Muscle of back (tissue), 13 donors: ENCODE measurements at places on chromosomes 2 and 18.

DNA sequence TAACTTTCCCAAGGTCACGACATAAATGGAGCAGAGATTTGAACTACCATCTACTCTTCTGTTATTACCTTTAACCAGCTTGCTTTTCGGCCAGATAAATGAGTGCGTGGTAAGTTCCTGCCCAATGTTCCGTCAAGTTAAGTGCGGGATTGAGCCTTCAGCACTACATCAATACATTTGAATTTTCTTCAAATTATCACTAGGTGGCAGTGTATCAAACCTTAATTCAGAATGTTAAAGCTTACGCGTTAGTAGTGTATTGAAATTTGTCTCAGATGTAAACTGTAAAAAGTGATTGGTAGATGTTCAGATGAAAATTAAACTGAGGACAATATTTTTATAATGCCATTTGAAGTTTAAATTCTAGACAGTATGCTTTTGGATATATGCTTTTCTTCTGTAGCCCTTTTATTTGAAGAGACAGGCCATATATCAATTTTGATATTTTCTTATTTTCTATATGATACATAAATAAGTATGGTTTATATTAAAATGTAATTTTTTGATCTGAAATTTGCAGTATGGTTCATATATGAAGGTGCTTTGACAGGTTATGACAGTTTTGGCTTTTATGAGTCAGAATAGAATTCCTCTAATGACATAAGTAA, 681.3 kb downstream of the ADCYAP1 start:
- DNase-seq = peak; percentile 17

GRCh38 chr2:100359576-100359975, 37.3 kb upstream of the LONRF2 start:
- no peak for DNase-seq

- no peak for DNase-seq
Observed at GRCh38 chr2:100992262-100992661, 9.8 kb upstream of the RPL31 start.

GRCh38 chr2:60320724-60321123, 232.7 kb downstream of the BCL11A start:
- DNase-seq = no peak

DNA sequence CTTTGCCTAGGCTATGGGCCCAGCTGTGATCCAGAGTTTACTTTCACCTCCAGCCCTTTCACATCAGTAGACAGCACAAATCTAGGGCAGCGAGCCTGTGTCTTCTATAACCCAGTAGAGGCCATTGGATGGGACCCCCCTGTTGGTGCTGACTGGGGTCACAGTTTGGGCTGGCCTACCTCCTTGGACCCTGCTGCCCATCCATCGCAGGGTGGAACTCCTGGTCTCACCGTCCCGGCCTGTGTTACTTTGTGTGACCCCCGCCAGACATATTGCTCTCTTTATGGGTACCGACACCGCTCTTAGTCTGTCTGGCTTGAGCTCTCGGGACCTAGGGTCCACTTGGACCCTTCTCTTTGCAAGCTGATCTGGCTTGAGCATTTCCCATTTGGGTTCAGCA, 157.4 kb downstream of the CTIF start:
- DNase-seq = no peak

- DNase-seq = no peak
Observed at GRCh38 chr2:233241803-233242202, 9.7 kb upstream of the ATG16L1 start.

- no peak for DNase-seq
Observed at GRCh38 chr2:128793404-128793803, 474.7 kb upstream of the HS6ST1 start.

- DNase-seq = no peak
Observed at GRCh38 chr2:113202305-113203216, 28.8 kb downstream of the PSD4 start.

- no peak for DNase-seq
Observed at GRCh38 chr2:55961318-55961911, 37.8 kb upstream of the EFEMP1 start.

DNA sequence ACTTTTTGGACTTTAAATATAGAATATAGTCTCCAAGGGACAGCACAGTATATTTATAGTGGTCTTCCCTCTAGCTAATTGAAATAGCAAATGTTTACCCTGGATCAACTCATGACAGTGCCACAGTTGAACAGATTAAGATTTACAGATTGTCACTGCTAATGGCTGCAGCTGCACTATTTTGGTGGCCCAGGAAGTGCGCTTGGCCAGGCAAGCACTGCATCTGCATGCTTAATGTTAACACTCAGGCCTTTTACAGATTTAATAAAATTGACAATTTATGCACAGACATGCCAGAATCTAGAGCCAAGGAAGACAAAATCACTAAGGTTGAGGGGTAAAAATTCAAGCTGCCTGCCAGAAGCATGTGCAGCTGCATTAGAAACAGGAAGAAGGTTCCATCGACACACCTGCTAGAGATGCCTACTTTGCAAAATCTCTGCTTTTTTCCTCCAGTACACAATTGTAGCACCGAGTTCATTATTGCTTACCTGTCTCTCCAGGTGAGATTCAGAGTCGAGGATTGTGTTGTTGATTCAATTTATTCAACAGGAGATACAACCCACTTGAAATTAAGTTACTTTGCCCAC, 1042.3 kb upstream of the NRXN1 start:
- peak; percentile 51 for DNase-seq

DNA sequence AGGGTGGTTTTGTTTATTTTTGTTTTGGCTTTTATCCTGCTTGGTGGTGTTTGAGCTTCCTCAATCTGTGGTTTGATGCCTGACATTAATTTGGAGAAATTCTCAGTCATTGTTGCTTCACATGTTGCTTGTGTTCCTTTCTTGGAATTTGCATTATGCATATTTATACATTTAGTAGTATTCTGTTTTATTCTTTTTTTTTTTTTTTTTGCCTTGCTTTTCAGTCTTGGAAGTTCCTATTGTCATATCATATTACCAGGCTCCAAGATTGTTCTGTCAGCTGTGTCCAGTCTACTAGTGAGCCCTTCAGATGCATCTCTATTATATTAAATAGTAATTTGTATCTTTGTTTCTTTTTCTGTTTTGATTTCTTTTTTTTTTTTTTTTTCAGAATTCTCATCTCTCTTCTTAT, 77.0 kb downstream of the EPC2 start:
- peak; percentile 33 for DNase-seq

GRCh38 chr2:173053043-173053699, 22.5 kb upstream of the MAP3K20 start:
- DNase-seq = no peak

- no peak for DNase-seq
Observed at GRCh38 chr2:45330108-45330507, 281.0 kb downstream of the SRBD1 start.

GRCh38 chr2:45220227-45220626, 211.0 kb upstream of the SIX2 start:
- no peak for DNase-seq

DNA sequence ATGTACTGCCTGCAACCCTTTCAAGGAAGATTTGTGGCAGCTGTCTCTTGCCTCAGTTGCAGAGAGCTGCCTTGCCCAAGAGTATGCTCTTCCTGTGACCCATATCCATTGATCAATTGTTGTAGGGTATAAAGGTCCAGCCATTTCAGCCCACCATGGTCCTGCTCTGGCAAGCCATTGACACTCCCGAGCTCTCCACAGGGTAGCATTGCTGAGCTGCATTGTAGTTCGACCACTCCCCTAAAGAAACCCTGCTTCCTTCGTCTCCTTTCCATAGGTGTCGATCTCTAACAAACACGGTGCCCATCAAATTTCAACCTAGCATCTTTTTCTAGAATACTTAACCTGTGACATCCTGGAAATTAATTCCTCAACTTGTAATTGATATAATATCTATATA, 104.9 kb upstream of the NDUFV2 start:
- no peak for DNase-seq

DNA sequence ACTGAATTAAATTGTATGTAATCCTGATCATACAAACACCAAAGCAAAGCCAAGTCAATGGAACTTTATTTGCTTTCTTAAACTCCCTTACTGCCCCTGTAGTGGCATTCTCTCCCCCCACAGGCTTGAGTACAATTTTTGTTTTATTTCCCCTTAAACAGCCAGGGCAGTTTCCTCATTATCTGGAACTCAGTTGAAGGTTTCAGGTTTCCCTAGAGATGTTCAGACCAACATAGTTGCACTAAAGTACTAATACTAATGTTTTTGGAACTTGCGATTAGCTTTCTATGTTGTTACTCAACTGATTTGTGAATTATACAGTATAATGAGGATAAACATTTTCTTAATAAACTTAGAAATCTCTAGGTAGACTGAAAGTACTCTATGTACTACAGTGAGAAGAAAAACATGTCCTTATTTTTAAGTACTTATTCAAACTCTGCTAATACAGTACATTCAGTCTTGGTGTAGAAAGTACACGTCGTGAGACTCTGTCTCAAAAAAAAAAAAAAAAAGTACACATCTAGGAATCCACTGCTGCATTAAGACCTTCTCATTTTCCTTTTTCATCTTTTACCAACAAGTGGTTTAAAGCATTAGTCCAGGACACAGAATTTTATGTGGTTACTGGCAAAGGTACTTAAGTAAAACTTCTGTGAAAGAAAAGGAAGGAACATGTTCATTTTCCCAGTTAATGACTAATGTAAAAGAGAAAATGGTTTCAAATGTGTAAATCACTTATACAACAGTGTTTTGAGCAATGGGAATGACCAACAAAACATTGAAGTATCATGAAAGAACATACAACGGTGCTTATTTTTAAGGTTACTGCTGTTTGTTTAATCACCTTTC, 209.5 kb upstream of the SMAD7 start:
- no peak for DNase-seq

GRCh38 chr2:65300134-65300760, 72.6 kb downstream of the ACTR2 start:
- no peak for DNase-seq
